ENCODE measurements at places on chromosomes 4 and X.

GRCh38 chr4:169566021-169566818 lies 46.2 kb downstream of the NEK1 start:
- no peak for DNase-seq

DNA sequence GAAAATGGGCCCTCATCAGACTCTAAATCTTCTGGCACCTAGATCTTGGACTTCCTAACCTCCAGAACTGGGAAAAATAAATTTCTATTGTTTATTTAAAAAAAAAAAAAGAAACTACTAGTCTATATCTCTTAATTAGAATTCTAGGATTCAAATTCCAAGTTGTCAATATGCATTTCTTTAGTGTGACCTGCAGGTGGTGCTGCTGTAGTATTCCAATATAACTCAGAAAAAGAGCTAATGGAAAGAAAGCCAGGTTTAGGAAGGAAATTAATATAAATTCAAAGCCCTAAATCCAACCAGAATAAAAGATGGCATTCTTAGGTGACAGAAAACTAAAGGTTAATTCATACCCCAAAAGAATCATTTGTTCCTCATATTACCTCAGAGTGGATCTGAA lies 80.0 kb upstream of the NALF2 start:
- no peak for DNase-seq

GRCh38 chr4:85741921-85742591 lies 267.1 kb downstream of the ARHGAP24 start:
- DNase-seq, result no peak

DNA sequence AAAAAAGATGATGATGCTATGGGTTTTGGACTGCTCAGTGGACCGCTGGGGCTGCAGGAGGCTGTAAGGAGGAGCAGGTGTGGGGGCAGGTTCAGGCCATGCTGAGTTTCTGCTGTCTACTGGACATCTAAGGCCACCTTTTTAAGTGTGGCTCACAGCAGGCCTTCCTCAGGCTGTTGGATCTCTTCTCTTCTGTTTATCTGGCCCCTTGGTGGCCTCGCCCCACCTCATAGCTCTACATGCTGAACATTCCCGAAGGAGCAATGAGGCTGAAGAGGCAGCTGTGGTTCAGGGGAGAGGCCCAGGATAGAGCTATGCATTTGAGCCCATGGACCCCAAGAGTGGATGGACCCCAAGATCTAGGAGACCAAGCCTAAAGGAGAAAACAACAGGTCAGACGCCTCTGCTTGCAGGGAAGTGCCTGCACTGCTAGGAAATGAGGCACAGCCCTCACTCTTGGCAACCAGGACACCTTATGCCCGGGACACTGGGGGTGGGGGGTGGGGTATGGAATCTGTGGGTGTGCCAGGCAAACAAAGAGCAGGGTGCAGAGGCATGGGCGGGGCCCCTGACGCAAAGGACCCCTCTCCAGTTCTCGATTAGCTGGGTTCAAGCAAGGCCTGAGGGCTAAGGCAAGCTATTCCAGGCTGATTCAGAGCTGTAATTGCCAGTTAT lies 168.9 kb downstream of the BCOR start:
- no peak for DNase-seq

DNA sequence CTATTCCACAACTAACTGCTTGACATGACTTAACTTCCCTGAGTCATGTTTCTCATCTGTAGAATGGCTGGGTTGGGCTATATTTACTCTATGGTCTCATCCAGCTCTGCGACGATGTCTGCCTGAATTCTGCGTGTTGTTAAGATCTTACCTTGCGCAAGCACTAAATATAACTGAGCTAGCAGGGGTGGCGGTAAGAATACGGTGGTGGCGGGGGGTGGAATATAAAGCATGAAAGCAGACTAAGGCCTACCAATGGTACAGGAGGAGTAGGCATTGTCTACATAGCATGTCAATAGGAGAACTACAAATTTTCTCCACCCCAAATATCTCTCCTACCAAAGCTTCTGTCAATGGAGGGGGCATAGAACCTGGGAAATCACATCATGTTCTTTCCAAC lies 45.7 kb upstream of the DCLK2 start:
- no peak for DNase-seq

GRCh38 chr4:124861761-124862160 lies 149.2 kb upstream of the ANKRD50 start:
- DNase-seq, result no peak

DNA sequence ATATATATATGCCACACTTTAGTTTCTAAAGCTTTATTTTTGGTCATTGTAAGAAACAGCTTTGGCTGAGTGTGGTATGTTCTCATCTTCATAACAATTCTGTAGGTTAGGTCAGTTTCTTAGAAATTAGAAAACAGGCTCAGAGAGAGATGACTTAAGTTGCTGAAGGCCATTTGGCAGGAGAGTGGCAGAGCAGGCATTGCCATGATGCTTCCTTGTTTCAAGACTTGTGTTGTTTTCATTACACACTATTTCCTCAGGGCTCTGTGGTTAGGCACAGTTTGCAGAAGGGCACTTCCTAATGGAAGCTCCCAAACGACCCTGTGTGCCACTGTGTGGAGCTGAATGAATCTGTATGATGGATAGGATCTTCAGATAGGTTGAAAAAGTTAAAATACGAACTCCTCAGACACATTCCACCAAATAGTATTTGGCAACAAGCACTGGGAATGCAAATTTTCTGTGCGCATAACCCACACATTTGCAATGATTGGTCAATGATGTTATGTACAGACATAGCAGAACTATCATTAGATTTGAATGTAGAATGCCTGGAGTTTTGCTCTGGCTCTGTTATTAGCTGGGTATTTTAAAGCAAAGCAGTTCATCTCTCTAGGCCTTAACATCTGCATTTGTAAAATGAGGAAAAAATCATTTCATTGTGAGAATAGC lies 274.3 kb upstream of the HS3ST1 start:
- DNase-seq, result no peak

DNA sequence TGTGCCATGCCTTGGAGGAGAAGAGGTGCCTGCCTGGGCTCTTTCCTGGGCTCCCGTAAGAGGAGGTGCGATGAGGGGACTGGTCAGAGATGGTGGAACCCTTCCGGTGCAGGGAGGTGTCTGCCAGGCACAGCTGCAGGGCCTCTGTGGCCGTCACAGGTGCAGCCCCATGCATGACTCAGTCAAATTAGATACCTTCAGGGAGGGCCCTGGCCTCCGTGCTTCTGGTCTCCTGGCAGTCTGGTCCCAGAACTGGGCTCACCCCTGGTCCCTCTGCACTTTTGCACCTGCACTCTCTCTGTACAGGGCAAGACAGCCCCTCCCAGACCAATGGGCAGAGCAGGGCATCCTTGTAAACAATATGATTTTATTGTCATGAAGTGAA lies 49.9 kb upstream of the LRPAP1 start:
- DNase-seq, result no peak

- no peak for DNase-seq
Measured at GRCh38 chr4:76830964-76831703, 66.8 kb downstream of the SOWAHB start.

- DNase-seq, result no peak
Measured at GRCh38 chr4:2489841-2490552, 21.1 kb downstream of the RNF4 start.

- DNase-seq, result no peak
Measured at GRCh38 chr4:47737326-47737725, 100.5 kb downstream of the CORIN start.
